ENCODE measurements at places on chromosomes 13 and 19. TPM values are rescaled to one million over a fixed set of nuclear protein-coding genes. Genes with fewer than 3 reads are reported as not detected.

GRCh38 chr13:79060216-79060615 lies 345.8 kb downstream of the RBM26 start:
- no peak for DNase-seq

DNA sequence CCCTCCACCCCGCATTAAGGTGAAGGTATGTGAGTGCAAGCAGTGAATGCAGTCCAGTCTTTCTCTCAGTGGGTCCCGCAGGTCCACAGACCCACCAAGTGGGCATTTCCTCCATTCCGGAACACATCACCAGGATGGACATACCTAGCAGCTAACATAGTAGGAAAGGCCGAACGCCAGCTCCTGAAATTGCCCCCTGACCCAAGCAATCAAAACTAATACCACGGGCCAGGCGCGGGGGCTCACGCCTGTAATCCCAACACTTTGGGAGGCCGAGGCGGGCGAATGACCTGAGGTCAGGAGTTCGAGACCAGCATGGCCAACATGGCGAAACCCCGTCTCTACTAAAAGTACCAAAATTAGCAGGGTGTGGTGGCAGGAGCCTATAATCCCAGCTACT lies 71.7 kb upstream of the VSTM2B start:
- no peak for DNase-seq

DNA sequence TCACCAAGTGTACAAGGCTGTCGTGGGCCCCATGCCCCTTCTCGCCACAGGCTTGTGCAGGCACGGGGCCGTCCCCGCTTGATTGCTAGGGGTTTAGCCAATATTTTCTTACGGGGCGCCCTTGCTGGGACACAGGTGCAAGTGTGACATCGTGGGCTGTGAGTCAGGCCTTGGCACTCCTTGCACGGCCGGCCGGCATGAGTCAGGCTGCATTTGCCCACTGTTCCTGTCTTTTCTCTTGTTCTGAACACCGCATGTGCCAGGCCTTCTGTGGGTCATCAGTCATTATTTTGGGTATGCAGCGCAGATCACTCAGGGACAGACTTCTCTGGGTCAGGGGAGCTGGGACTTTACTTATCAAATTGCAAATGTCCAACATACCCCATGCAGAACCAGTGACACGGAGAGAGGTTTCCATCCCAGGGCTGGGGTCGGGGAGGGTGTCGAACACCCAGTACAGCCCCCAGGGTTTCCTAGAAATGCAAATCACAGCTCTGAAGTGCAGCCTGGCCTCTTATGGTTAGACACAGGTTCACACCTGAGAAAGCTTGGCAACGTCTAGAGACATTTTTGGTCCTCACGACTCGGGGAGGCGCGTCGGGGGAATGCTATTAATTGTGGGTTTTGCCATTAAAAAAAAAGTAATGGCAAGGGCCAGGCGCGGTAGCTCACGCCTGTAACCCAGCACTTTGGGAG lies 22.5 kb upstream of the KLF2 start:
- DNase-seq, result no peak

- peak; percentile 71 for DNase-seq
Measured at GRCh38 chr13:44575741-44576350, at the start of gene TSC22D1. Gene TSC22D1 (minus strand): TSS chr13:44576330. CDS start chr13:44576074, 256 bp downstream.

GRCh38 chr19:32053376-32053775 lies 292.0 kb upstream of the ZNF507 start:
- no peak for DNase-seq

- no peak for DNase-seq
Measured at GRCh38 chr13:40330950-40331349, 335.5 kb downstream of the FOXO1 start.

Gene CBLC
- total RNA-seq, result not detected

Gene OR4F17
- total RNA-seq, result not detected
